ENCODE measurements at places on chromosomes 2 and 18.

GRCh38 chr2:134289225-134289624 lies 35.4 kb downstream of the MGAT5 start:
- peak; percentile 34 for DNase-seq

DNA sequence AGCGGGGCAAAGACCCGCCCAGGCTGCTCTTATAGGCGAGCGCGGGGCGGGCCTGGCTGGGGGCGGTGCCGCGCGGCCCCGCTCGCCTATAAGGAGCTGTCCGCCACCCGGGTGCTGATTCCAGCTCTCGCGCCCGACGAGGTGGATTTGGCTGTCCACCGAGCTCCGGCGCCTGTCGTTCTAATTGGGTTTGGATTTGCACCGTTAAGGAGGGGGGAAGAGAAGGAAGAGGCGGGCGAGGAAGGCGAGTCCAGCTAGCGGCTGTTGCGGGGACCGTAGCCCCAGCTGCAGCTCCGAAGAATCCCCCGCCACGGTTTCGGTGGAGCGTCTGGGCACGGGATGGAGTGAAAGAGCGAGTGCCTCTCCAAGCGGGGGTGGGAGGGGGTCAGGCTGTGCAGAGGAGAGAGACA lies at the start of gene CNTNAP5:
Gene CNTNAP5, plus strand, starts transcription at position 117 of the 410 bp plus-strand sequence. CDS start 364 bp downstream, outside the sequence.
- DNase-seq, result peak; percentile 18

DNA sequence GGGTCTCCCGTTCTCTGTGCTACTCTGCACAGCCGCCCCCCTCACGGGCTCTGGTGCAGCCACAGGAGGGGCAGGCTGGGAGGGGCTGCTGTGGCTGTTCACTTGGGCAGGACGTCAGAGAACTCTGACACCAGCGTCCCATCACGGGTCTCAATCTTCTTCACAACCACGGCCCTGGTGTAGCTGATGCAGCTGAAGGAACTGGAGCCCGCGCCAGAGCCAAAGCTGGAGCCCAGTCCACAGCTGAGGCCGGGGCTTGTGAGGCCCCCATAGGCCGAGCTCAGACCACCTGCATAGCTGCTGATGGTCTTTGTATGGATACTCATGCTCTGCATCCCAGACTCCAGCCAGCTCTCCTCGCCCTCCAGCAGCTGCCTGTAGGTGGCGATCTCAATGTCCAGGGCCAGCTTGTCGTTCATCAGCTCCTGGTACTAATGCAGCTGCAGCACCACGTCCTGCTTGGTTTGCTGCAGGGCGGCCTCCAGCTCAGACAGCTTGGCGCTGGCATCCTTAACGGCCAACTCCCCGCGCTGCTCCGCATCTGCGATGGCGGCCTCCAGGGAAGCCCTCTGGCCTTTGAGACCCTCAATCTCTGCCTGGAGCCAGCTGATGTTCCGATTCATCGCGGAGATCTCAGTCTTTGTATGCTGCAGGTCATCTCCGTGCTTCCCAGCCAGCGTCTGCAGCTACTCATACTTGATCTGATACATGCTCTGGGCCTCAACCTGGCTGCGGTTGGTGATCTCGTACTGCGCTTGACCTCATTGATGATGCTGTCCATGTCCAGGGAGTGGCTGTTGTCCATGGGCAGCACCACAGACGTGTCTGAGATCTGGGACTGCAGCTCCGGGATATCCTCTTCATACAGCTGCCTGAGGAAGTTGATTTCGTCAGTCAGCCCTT lies 7.4 kb upstream of the DUSP19 start:
- DNase-seq, result no peak

- DNase-seq, result no peak
Observed at GRCh38 chr2:42795841-42796301, 3.5 kb upstream of the HAAO start.

DNA sequence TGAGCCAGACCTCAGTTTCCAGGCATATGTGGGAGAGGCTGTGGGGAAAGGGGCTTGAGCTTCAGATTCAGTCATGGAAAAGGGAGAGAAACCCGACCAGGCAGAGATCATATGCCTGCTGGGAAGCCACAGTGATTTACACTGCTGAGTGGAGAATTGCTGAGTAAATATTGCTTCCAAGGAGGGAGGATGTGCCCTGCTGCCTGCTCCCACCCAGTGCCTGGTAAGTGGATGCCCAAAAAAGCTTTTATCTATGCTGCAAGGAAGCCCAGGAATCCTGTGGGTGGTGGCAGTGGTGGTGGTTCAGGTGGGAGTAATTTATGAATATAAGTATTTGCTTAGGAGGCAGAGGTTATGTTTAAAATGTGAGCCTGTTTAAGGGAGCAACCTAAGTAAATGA lies 39.5 kb downstream of the INO80C start:
- DNase-seq, result no peak

GRCh38 chr2:169670215-169670651 lies 24.0 kb downstream of the CFAP210 start:
- DNase-seq, result no peak

GRCh38 chr2:34105006-34105767 lies 506.1 kb upstream of the FAM98A start:
- DNase-seq, result no peak

DNA sequence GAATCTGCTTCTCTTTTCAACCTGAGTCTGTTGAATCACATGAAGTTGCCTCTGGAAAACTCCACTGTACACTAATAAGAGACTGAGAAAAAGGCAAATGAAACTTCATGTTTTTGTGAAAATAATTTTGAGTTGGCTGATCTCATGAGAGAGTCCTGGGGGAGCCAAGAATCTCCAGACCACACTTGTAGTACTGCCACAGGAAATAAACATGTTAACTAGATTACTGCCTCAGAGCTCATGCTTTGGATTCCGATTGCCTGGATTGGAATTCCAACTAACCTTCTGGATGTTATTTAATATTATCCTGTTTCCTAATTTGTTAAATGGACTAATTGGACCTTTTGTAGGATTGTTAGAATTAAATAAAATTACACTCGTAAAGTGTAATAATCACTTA lies 25.2 kb downstream of the NUP35 start:
- no peak for DNase-seq

DNA sequence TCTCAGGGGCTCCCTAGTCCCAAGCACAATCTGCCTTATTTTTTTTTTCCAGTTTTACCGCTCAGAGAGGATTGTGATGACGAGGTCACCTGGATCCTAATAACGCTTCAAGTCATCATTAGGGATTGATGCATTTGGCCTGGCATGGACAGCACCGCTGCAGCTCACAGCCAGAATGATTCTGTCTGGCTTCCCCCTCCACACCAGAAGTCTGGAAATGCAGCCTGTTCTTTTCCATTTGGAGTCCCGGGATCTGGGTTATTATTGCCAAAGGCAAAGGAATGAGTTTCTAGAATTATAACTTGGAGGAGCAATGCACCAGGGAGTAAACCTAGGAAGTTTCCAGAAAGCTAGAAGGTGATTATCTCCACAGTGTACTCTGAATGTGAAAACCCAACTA lies 81.1 kb upstream of the TAF1B start:
- no peak for DNase-seq

DNA sequence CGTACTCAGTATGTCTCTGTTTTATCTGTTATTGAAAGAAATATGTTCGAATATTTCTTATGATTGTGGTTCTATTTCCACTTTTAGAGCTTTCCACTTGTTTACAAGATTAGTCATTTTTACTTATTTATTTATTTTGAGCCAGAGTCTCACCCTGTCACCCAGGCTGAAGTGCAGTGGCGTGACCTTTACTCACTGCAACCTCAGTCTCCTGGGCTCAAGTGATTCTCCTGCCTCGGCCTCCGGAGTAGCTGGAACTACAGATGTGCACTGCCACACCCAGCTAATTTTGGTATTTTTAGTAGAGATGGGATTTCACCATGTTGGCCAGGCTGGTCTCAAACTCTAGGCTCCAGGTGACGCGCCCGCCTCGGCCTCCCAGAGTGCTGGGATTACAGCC lies 53.3 kb downstream of the HIBCH start:
- no peak for DNase-seq

GRCh38 chr2:191013682-191013931 lies 364 bp downstream of the STAT1 start:
- no peak for DNase-seq

- no peak for DNase-seq
Observed at GRCh38 chr2:219291910-219292490, 12.8 kb downstream of the DNAJB2 start.

GRCh38 chr18:37222354-37222998 lies 343.1 kb downstream of the CELF4 start:
- DNase-seq, result no peak

GRCh38 chr2:174636987-174637386 lies 39.4 kb upstream of the WIPF1 start:
- DNase-seq, result no peak

DNA sequence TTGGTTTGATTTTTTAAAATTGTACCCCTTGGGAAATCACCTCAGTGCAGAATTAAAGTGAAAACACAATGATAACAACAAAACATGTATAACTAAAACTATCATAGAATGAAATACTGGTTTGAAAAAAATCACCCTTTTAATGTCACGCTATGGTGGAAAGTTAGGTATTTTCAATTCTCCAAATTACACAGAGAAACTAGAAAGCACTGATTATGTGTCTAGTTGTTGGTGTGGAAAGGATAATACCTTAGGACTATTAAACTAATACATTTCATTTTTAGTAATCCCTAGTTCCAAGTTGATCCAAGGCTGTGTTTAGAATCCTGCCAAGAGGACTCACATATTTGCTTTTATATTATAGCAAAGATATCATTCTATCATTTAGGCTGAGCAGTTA lies 71.2 kb downstream of the NUP35 start:
- DNase-seq, result no peak

DNA sequence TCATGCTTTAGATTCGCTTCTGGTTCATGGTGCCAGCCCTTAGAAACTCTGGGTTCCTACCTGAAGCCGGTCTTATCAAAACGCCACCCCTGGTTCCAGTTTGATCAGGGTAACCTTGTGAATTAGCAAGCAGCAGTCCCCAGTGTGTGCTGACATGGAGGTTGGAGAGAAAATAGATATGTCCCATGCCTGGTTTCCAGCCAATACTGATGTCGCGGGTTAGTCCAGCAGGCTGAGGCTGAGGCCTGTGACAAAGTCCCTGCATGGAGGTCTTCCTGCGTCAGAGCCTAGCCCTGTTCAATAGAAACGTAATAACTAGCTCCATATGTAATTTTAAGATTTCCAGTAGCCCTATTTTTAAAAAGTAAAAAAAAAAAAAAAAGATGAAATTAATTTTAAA lies 28.2 kb downstream of the LPIN1 start:
- no peak for DNase-seq

GRCh38 chr2:42569883-42570282 lies 1.5 kb downstream of the MTA3 start:
- no peak for DNase-seq

- no peak for DNase-seq
Observed at GRCh38 chr2:234388591-234388990, 108.3 kb downstream of the ARL4C start.

- no peak for DNase-seq
Observed at GRCh38 chr2:230758566-230759480, 46.2 kb downstream of the CAB39 start.

- no peak for DNase-seq
Observed at GRCh38 chr2:177029501-177029900, 183.1 kb upstream of the HNRNPA3 start.

DNA sequence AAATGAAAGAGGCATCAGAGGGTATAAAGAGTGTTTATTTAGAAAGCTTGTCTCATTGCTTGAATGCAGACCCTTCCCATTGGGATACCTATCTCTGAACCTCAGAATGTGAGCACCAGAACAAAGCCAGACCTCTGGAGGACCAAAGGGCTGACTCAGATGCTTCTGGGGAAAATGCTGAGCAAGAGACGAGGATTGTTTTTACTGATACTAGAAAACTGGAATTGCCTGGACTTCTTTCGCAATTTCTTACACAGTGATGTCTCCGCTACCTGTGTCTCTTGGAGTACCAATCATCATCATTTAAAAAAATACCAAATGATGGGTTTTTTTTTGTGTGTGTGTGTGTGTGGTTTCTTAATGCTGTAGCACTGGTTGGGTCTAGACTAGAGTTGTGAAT lies 55.6 kb upstream of the CCDC85A start:
- DNase-seq, result no peak

GRCh38 chr2:215565897-215566296 lies 130.0 kb upstream of the FN1 start:
- no peak for DNase-seq

DNA sequence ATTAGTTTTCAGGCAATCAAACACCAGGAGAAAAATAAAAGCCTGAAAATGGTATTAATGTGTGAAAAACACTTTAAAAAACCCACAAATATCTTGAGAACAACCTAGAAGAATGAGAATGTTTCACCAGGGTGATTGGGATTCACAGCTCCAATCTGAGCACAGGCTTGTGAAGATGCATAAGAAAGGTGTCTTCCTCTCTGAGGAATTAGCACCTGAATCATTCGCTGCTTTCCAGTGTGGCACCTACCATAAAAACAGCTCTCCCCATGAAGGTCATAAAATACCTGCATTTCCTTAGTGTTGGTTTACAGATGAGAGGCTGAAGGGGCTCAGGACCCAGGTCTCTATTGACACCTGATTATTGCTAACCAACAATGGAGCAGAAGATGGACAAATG lies 499.7 kb upstream of the KLHL29 start:
- no peak for DNase-seq

DNA sequence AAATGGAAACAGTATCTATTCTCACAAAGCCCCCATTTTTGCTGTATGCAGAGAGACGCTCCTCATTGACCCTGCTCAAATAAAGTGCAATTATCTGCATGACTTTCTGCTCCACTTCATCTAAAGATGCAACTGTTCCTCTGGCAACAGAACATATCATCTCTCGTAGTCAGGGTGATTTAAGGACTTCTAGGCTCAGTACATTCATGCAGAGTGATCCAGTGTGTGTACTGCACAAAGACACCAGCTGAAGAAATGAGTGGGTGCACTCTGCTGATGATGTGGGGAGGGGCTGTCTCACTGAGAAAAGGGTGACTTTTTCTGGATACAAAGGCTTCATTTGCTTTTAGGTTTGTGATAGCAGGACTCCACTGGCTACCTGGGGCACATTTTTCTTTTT lies 355.2 kb downstream of the GALNT13 start:
- no peak for DNase-seq

DNA sequence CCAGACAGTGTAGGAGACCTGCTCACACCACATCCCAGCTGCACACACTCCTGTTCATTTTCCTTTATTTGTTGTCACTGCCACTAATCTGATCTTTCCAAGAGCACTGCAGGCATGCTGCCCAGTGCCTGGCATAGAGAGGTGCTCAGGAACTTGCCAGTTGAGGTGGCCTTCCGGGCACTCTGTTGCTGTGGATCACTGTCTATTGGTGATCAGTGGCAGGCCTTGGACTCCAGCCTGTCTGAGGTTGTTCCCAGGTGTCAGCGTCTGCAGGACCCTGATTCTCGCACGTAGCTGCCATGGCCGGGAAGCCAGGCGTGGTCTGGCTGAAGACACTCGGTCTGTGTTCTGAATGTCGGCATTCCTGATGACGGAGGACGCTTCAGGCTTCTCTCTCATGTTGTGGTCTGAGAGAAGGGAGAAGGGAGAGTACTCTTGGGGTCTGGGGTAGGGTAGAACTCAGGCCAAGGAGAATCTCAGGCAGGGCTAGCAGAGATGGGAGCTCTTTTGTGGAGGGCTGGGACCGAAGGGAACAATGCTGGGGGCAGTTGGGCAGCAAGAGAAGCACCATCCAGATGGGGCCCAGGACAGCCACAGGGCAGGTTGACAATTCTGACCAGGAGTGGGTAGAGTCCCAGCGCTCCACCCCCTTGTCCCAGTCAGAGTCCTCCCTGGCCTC lies 240.9 kb downstream of the MYCN start:
- no peak for DNase-seq

- no peak for DNase-seq
Observed at GRCh38 chr2:57490741-57491140, 555.9 kb upstream of the VRK2 start.

Measured in activated naive CD8-positive, alpha-beta T cell treated with anti-CD3 and anti-CD28 coated beads for 36 hours (primary cell).